ENCODE measurements at places on chromosomes 13 and 19. TPM values are rescaled to one million over a fixed set of nuclear protein-coding genes. Genes with fewer than 3 reads are reported as not detected.

Gene LYPD4
- total RNA-seq, result not detected

Gene LRRC25
- total RNA-seq, result not detected

- peak; percentile 26 for DNase-seq
Observed at GRCh38 chr19:3544742-3545668, 6.0 kb downstream of the TEKTIP1 start.

- DNase-seq, result peak; percentile 63
Observed at GRCh38 chr19:3369337-3370213, 3.2 kb downstream of the NFIC start.

DNA sequence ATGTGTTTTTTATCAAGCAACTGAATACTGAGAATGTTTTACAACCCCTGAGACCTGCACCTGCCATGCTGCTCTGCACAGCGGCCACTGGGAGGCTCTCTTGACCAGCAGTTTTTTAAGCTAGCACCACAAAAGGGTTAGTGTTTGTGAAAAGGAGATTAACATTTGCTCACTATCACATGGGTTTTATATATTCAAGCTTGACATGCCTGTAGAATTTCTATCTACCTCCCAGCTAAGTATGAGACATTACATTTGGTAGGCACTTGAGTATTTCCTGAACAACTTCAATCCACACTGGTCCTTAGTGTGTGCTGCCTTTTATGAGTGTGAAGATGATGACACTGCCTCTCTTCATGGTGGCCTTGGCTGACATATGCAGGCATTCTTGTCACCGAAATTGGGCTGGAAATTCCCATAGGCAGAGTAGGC is 1238.9 kb downstream of the UQCRFS1 start:
- no peak for DNase-seq

Gene PDX1
- not detected for total RNA-seq

GRCh38 chr19:56663931-56664500 is 7.5 kb downstream of the ZNF835 start:
- DNase-seq, result no peak

DNA sequence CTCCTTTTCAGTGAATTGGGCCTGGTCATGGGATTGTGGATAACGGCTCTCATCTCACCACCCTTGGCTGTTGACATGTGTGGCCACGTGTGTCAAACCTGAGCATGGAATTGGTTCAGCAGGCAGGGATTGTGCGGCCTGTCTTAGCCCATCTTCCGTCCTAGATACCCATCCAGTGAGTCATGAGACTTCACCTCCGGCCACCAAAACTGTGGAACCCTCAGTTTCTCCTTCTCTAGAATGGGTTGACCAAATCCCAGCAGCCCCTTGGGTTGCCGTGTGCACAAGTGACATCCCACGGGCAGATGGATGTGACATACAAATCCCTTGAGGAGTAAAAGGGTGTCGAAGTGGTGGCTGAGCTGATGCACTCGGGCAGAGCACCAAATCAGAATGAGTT is 6.7 kb downstream of the GGN start:
- DNase-seq, result no peak

DNA sequence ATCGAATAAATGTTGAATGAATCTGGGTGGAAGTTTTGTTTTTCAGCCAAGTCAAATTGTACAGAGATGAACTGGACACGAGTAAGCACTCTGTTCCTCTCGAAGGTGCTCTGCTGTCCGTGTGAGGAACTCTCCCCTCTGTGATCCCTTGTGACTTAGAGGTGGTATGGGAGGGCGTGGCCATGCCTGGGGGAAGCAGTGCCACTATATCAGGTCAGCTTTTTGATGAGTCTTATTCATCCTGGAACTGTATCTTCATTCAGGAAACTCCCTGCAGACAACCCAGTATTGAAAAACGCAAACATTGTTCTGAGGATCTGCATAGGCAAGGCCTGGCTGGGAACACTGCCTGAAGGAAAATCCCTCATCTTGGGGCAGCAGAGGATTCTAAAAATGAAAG is 45.7 kb upstream of the FLT1 start:
- peak; percentile 57 for DNase-seq

DNA sequence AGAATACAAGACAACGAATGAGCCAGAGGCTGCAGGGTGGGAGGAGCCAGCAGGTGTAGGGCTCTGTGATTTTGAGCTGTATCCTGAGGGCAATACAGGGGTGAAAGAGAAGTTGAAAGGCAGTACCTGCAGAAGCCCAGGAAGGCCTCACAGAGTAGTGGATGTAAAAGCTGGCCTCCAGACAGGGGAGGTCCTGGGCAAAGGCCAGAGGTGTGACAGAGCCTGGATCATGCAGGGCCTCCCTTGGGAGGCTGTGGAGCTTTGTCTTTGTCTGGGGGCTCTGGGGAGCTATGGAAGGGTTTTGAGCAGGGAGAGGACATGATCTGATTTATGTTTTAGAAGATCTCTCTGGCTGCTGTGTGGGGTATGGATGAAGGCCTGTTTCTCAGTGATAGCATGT is 2.7 kb downstream of the MEGF8 start:
- DNase-seq, result no peak

DNA sequence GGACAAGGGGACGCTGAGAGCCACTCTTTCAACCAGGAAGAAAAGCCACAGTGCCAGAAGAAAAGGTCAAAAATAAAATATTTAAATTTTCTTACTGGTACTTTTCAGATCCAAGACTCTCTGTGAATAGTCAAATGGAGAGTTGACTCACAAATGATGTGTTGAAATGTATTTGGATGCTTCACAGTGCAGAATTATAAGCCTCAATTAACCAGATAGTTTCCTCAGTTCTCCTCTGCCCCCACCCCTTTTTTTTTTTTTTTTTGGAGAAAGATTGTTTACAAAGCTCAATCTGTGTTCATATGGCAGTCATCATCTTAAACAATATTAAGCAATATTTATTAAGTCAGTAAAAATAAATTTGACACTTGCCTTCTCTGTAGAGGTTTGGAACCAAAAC is 470.8 kb downstream of the FGF9 start:
- no peak for DNase-seq

- DNase-seq, result no peak
Observed at GRCh38 chr13:110589793-110590390, 25.5 kb upstream of the NAXD start.

Gene GIPR
- total RNA-seq, result 0.18 TPM

Gene TUBA3C
- not detected for total RNA-seq

Gene C19orf81
- not detected for total RNA-seq

Gene CCDC97
- total RNA-seq, result 5.8 TPM

- no peak for DNase-seq
Observed at GRCh38 chr13:64684108-64684507, 2546.0 kb downstream of the PCDH9 start.

GRCh38 chr19:44635581-44636438 is 7.9 kb upstream of the PVR start:
- DNase-seq, result peak; percentile 63

GRCh38 chr13:46846726-46847125 is 49.8 kb upstream of the ESD start:
- no peak for DNase-seq

DNA sequence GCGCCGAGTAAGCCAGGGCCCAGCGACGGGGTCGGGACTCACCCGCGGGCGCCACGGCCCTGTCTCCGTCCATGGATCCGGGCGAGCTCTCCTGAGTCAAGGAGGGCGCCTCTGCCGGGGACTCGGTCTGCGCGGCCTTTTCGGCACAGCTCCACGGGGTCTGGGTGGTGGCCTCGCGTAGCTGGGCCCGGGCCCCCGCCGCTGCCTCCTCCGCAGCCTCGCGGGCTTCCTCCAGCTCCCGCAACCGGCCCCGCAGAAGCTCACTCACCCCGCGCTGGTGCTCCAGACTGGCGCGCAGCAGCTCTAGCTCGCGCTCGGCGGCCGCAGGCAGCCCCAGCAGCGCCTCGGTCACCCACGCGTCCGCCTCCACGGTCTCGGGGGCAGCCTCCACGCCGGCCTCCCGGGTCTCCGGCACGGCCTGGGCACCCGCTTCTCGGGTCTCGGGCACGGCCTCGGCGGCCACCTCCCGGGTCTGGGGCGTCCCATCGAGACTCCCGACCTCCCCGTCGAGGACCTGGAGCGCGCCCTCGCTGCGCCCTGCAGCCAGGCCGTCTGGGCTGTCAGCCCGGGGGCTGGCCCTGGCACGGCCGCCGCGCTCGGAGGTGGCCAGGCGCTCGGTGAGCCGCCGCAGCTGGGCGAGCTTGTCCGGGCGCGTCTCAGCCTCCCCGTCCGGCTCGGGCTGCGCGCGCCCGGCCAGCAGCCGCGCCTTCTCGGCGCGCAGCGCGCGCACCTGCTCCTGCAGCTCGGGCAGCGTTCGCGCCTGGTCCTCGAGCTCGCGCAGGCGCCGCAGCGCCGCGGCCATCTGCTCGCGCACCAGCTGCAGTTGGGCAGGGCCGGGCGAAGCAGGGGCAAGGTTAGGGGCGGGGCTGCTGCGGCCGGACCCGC is 8.4 kb downstream of the KANK3 start:
- DNase-seq, result peak; percentile 74

DNA sequence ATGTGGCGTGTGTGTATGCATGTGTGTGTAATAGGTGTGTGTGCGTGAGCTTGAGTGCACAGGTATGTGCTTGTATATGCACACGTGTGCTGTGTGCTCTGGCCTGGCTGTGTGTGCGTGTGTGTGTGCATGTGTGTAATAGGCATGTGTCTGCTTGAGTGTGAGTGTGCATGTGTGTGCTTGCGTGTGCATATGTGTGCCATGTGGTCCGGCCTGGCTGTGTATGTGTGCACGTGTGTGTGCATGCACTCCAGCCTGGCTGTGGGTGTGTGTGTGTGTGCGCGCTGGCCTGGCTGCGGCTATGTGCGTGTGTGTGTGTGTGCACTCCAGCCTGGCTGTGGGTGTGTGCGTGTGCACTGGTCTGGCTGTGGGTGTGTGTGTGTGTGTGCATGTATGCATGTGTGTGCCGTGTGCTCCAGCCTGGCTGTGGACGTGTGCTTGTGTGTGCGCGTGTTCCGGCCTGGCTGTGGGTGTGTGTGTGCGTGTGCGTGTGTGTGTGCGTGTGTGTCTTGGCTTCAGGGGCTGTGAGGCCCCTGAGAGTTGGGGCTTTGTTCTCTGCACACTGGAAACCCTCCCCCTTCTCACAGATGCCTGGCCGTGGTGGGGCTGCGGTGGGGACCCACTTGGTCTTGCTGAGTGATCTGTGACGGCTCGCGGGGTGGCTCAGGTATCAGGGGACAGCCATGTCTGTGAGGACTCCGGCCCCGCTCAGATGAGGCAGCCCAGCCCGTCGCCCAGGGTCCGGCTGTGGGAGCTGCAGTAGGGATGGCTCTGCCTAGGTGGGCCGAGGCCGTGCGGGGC is 8.2 kb downstream of the SPPL2B start:
- no peak for DNase-seq

- no peak for DNase-seq
Observed at GRCh38 chr13:70630247-70630646, 522.0 kb upstream of the KLHL1 start.

Gene ZNF586
- 17.2 TPM for total RNA-seq

GRCh38 chr19:14437578-14438140 is 4.6 kb downstream of the PKN1 start:
- no peak for DNase-seq

GRCh38 chr13:113219256-113219940 is 10.0 kb downstream of the CUL4A start:
- DNase-seq, result peak; percentile 14

DNA sequence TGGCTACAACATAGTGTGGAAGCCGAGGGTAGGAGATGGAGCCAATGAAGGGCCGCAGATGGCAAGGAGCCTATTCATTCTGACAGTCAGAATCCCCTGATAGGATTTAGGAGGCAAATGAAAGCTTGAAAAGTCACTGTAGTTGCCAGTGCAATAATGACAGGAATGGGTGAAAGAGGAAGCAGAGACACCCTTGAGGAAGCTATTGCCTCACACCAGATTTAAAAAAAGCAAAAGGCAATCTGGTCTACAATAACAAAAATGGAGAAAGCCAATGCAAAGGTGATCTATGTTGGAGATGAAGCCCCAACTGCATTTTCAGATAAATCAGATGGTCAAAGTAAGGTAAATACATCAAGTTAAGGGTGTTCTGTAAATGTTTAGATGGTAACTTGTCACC is 158.5 kb downstream of the TUBA3C start:
- no peak for DNase-seq

DNA sequence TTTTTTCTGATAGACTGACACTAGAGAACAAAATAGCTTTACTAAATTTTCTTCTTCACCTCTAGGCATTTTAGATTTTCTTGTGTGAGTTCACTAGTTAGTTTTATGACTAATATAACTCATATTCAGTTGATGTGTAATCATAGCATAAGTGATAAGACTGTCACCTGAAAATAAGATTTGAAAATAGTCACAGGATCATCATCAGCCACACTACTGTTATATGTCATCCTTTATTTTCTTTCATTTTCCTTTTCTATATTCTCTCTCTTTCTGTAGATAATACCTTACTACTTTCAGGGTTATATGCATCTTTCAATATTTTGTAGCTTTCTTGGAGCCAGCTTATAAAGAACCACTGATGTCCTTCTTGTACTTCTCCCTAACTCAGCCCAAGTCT is 292.6 kb downstream of the TDRD3 start:
- no peak for DNase-seq

Gene SHANK1
- total RNA-seq, result 4.7 TPM

- no peak for DNase-seq
Observed at GRCh38 chr13:20711301-20712044, 8.0 kb downstream of the IL17D start.

- DNase-seq, result no peak
Observed at GRCh38 chr19:3053218-3053621, 9.1 kb downstream of the TLE5 start.

DNA sequence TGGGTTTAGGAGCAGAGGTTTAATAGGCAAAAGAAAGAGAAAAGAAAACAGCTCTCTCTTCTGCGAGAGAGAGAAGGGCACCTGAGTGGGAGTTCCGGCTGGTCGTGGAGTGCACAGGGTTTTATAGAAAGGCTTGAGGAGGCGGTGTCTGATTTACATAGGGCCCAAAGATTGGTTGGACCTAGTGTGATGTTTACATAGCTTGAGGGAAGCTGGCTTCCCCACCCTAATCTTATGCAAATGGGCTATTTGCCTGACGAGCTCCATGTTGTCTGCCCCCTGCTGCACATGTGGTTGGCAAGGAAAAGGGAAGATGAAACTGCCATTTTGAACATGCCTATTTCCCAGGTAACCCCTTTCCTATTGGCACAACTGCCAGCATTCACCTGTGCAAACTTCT is 21.5 kb upstream of the MEDAG start:
- no peak for DNase-seq

- DNase-seq, result no peak
Observed at GRCh38 chr19:19782783-19783182, 38.8 kb downstream of the ZNF506 start.

Gene ZNF549
- total RNA-seq, result 8.6 TPM

GRCh38 chr13:112877066-112877465 is 91.9 kb upstream of the MCF2L start:
- no peak for DNase-seq

DNA sequence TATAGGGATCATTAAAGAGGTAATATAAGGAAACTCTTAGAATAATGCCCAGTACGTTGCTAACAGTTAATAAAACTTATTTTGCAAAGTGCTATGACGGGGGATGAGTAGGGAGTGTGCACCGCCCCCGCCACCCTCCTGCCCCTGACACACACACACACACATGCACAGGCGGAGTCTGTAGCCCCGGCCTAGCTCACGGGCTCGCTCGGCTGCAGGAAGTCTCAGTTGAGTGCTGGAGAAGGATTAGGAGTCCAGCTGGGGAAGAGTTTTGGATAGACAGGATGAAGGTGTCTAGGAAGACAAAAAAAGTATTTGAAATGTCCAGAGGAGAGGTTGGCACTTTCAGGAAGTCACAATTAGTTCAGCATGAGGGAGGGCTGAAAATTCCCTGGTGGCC is 21.5 kb downstream of the GSX1 start:
- no peak for DNase-seq

Gene ENOX1
- 1.9 TPM for total RNA-seq

Gene KPNA3
- 48.6 TPM for total RNA-seq

GRCh38 chr13:45086484-45086883 is 33.8 kb upstream of the GTF2F2 start:
- peak; percentile 55 for DNase-seq
